ENCODE measurements at places on chromosomes 16 and 17.

GRCh38 chr17:49891694-49892389, 44.0 kb upstream of the TAC4 start:
- DNase-seq: no peak

DNA sequence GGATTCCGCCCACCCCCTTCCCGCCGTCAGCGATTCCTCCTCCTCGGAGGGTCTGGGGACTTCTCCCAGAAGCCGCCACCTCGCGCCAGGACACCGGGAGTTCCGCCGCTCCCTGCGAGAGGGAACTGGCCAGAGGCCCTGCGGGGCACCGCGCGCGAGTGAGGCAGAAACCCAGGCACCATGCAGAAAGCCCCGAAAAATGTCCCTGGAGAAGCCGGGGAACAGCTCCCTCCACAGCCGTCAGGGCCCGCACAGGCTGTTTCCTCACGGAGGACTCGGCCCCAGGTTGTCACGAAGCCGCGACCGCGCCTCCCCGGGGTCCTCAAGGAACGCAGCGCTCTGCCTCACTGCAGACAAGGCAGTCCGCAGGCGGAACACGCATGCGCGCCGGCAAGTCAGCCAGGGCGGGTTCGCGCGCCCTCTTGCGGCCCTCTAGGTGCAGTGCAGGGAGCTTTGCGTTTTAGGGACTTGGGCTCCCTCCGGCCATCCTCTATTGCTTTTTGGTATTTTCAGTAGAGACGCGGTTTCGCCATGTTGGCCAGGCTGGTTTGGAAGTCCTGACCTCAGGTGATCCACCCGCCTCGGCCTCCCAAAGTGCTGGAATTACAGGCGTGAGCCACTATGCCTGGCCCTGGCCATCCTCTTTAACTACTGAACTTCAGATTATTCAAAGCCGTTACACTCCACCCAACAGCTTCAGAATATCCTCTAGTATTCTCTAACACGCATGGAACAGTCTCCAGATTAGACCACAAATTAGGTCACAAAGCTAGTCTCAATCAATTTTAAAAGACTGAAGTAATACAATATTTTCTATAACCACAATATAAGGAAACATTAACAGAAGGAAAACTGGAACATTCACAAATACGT, 20.3 kb upstream of the ZNF287 start:
- peak; percentile 91 for DNase-seq

DNA sequence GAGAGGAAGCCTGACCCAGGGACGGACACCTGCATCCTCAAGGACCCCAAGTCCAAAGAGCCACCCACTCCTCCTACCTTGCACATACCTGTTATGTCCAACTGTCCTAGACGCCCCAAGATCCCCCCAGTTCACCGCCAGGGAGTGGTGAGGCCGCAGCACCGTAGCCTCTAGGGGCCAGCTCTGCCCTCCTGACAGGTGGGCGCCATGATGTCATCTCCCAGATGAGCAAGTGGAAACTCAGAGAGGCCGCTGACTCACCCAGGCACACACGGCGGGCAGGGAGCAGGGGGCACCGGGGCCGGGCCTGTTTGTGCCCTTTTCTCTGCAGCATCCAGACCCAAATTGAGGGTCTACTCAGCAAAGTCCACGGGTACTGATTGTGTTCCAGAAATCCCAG, 4.8 kb upstream of the ZNF469 start:
- DNase-seq: no peak

- no peak for DNase-seq
Measured at GRCh38 chr16:55171241-55171640, 152.8 kb upstream of the IRX6 start.

DNA sequence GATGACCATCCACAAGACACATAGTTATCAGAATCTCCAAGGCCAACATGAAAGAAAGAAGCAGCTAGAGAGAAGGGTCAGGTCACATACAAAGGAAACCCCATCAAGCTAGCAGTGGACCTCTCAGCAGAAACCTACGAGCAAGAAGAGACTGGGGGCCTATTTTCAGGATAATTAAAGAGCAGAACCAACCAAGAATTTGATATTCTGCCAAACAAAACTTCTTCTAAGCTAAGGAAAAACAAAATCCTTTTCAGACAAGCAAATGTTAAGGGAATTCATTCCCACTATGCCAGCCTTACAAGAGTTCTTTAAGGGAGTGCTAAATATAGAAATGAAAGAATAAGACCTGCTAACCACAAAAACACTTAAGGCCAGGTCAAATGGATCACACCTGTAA, 47.8 kb downstream of the ITFG1 start:
- DNase-seq: no peak

DNA sequence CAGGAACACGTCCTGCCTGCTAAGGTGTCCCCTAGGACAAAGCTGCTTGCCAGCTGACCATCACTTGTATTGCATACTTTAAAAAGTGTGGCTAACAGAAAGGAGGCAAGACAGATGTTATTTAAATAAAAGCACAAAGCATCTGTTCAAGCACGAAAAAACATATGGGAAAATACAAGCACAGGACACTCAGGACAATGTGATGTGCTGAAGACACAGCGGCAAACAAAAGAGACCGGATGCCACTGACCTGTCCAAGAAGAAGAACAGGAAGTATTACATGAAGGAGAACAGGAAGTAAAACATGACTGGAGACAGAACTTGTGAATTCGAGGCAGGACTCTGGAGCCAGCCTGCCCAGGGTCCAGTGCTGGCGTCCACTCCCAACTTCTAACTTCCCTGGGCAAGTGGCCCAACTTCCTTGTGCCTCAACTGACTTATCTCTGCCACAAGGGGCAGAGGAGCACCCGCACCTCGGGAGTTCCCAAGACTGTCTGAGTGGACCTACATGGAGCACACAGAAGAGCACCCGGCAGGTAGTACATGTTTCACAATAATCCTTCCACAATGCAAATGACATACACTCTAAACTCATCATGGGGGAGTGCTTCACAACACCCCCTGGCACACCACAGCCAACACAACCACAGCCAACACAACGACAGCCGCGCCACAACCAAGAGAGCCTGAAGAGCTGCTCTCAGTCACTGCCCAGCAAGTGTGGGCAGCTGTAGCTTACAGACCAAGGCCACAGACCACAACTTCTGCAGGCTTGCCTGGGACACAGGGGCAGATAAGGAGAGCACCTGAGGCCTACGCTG, 36.6 kb downstream of the ANKRD11 start:
- no peak for DNase-seq

DNA sequence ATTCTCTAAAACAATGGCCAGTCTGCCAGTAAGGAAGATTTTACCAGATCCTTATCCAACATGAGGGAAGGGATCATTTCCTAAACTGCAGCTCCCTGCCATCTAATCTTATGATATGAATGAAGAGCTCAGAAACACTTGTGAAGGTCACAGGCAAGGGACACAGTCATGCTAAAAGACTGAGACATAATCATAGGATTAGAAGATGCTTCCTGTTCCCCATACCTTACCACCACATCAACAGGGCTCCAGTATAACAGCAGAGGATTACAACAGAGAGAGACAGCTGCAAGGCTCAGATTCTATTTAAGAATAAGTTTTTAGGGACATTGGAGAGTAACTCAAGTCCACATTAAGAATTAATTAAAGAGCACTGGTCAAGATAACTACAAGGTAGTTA, 93.3 kb downstream of the BRIP1 start:
- DNase-seq: no peak

GRCh38 chr16:87201052-87201451, 116.1 kb downstream of the C16orf95 start:
- no peak for DNase-seq

GRCh38 chr16:82061861-82062525, 26.9 kb downstream of the HSD17B2 start:
- no peak for DNase-seq

GRCh38 chr16:53341792-53342191, 92.5 kb upstream of the RBL2 start:
- no peak for DNase-seq

DNA sequence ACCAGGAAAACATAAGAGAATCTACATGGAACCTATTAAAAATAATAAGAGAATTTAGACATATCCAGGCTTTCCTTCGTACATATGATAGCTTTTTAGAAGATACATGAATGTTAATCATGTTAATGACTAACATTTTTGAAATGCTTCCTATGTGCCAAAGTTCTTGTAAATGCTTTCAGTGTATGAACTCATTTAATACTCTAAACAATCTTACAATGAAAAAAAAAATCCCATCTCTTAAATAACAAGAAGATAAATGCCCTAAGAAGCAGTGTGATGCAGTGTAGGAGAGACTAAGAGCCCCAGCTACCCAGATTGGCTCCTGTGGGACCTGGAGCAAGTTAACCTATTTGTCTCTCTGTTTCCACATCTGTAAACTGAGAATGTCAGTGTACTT, 220.4 kb upstream of the MYOCD start:
- no peak for DNase-seq

DNA sequence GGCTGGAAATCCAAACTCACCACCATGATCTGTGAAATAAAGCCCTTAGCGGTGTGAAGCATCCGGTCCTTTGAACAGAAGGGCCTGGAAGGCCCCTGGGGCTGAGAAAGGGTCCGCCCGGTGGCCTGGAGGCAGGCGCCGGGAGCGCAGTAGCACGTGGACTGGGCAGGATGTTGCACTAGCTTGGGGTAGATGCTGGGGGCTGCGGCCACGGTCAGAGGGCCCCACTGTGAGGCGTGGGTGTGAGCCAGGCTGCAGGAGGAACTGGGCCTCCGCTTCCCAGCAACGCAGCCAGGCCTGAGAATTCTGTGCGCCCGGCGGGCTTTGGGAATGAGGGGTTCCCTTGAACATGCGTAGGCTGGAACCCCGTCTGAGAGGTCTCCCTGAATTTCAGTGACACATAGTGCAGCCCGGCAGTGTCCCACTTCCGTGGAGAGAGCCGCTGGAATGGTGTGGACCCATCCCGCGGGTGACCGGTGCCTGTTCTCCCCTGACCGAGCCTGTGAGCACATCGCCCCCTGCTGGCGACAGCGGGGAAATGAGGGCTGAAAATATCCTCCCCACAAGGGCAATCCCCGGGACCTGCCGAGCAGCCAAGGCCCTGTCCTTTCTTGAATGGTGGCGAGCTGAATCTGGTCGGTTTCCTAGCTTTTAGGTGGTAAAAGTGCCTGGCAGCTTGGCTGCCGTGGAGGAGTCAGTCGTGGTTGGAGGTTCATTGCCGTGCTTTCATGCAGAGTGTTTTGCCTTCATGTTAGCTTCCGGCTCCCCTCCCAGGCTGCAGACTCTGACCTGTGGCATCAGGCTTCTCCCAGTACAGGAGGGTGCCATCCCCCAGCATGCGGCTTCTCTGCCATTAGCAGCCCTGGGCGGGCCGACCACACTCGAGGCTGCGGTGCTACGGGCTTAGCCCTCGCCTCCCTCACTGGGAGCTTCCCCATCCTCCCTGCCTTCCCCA, 43.8 kb downstream of the DNAJA2 start:
- peak; percentile 45 for DNase-seq

GRCh38 chr17:76870377-76870714, 2.1 kb downstream of the MGAT5B start:
- DNase-seq: no peak

GRCh38 chr17:73255671-73256181, 6.0 kb downstream of the CPSF4L start:
- DNase-seq: peak; percentile 47

All from effector CD4-positive, alpha-beta T cell (primary cell).